ENCODE measurements at places on chromosomes 1 and 21.
A peak's percentile ranks its signal among the peaks of the same experiment; 100 is the strongest.

DNA sequence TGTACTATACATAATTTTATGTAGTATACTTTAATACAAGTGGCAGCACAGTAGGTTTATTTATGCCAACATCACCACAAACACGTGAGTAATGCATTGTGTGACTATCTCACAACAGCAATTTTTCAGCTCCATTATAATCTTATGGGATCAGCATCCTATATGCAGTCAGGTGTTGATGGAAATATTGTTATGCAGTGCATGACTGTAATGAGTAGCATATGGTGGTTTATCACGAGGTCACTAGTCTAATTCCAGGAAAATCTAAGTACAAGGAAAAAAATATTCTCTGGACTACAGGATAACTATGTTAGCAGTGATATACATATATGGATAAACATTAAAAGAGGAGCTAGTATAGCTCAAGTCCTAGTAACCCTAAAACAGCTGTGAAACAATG lies 69.0 kb downstream of the ATP1B1 start:
- DNase-seq, result no peak

DNA sequence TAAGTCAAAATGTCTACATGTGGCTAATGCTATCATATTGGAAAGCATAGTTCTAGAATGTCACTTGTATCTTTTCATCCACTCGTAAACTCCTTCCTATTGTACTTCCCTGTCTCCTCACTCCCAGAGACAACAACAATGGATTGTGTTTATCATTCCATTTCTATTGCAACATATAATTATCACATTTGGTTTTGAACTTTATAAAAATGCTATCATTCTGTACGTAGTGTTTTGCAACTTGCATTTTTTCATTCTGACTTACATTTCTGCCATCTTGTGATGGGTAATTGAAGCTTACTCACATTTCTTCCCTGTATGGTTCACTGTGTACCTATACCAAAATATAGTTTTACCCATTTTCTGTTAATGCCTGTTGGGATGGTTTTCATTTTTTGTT lies 14.5 kb upstream of the CSF3R start:
- DNase-seq, result no peak

GRCh38 chr1:239260842-239261241 lies 125.5 kb upstream of the CHRM3 start:
- DNase-seq, result no peak

GRCh38 chr1:108679586-108680213 lies 12.4 kb upstream of the PRPF38B start:
- no peak for DNase-seq

DNA sequence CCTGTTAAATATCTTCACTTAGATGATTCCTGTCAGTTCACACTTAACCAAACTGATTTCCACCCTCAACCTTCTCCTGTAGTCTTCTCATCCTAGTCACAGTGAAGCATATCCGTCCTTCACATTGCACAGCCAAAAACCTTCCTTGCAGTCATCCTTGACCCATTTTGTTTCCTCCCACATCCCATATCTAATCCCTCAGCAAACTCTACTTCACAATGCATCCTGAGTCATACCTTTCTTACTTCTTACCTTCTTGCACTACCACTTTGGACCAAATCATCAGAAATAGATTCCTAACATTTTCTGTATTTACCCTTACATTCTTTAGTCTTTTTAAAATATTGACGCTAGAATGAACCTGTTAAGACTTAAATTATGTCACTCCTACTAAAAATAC lies 86.9 kb downstream of the OLFML2B start:
- no peak for DNase-seq

DNA sequence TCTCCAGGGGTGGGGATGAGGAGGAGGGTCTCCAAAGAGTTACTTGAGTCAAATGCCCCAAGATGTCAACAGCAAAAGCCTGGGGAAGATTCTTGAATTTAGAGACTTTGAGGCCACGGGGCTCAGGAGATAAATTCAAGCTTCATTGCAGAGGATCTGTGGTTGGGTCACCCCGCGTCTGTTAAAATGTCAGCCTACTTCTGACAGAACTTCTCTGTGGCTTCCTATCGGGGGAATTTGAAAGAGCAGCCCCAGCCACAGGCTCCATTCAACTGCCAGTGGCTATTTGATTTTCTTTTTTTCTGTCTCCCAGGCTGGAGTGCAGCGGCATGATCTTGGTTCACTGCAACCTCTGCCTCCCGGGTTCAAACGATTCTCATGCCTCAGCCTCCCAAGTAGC lies 62.5 kb upstream of the EFHD2 start:
- DNase-seq, result no peak

DNA sequence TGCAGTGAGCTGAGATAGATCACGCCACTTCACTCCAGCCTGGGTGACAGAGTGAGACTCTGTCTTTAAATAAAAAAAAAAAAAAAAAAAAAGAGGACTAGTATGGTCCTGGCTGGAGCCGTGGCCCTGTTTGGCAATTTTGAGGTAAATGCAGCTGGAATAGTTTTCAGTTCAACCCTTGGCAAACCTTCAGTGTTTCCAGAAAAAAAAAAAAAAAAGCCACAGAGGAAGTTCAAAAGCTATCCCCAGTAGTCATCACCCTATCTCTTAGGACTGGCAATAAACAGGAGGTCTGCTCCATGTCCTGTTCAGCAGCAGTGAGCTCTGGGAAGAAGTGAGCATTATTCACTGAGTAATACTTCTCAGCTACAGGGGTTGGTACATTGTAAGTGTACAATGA lies 56.8 kb upstream of the ERRFI1 start:
- no peak for DNase-seq

- no peak for DNase-seq
Measured at GRCh38 chr1:234908571-234908970, 220.1 kb downstream of the TOMM20 start.

DNA sequence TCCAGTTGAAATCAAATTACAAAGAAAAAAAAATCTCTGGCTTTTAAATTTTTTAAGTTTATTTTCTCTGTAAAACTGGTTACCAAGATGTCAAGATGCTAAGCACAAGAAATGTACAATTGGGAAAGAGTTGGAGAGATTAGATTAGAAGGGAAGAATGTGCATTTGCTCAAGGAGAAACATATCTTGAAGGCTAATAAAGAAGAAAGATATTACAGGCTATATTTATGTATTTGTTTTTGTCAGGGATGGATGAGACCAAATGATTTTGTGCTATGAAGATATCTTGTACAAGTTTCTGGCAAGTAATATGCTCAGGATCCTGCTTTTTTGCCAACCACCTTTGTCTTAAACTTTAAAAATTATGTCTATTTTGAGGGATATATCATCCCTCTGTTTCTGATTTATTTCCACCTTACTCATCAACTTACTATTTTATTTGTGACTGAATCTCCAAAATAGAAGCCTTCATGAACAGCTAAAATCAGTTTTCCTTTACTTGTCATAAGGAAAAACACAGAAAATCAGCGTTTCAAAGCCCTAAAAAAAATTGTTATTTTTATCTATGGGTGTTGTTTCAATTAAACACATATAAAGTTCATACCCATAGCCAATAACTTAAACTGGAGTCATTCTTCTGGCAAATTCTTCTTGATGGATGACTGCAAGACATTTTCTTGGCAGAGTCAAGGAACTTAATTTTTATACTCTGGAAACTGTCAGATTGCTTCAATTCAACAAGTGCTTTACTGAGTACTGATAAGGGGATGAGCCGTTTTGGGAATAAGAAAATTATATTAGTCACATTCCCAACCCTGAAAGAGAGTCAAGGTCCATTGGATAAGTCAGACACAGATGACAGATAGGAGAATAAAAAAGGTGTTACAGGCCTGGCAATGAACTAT lies 141.8 kb downstream of the CTH start:
- no peak for DNase-seq

- no peak for DNase-seq
Measured at GRCh38 chr1:169931795-169932231, 38.1 kb upstream of the SCYL3 start.

- no peak for DNase-seq
Measured at GRCh38 chr1:170568197-170568596, 36.2 kb downstream of the GORAB start.

DNA sequence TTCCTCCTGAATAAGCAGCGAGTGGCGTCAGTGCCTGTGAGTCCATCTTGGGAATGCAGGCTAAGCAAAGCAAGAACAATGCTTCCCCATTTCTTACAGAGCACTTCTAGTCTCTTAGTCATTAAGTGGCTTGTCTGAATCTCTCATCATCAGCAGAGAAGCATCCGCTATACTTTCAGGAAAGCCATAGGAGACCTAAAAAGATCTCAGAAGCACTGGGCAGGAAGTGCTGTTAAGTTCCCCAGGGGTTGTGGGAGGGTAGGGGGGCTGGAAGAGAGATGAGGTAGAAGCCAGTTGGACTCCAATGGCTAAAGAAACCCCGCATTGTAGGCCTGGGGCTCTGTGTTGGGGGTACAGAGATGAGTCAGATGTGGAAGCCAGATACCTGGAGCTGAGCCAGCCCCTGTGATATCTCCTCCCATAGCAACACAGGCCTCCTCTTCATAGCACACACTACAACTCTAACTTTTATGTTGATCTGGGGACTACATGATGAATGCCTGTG lies 44.9 kb downstream of the SYT6 start:
- no peak for DNase-seq

DNA sequence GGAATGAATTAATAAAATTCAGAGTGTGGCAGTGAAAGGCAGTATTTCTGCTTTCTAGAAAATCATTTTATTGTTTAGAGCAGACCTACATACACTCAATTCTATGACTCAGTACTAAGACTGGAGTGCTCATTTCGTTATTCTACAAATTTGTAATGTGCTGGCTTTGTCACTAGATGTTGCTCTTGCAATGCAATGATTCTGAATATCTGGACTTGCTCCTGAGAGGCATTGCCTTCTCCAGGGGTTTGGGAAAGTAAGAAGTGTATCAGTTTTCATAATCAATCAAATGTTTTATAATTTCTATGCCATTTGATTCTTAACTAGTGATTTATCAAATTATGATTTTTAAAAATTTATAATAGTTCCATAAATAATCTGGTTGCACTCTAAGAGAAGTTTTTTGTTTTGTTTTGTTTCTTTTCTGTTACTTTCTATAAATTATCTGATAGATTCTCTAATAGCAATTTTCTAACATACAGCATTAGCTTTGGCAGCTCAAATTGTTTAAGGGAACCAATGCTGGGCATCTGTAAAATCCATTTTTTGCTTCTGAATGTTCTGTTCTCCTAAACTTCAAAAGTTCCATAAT lies 280.5 kb upstream of the SGIP1 start:
- no peak for DNase-seq

DNA sequence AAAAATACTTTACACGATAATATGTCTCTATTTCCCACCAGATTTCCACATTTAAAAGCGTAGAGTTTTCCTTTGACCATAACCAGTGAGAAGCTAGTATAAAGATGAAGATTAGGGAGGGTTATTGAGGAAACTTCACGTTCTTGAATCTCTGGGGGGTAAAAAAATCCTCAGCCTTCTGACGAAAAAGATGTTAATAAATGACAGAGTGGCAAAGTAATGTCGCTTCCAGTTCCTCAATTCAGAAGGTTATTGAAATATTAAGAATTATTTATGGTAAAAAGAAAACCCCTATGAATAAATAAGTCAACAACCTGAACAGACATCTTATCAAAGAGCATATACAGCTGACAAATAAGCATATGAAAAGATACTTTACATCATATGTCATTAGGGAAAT lies 241.0 kb downstream of the GPATCH2 start:
- no peak for DNase-seq

DNA sequence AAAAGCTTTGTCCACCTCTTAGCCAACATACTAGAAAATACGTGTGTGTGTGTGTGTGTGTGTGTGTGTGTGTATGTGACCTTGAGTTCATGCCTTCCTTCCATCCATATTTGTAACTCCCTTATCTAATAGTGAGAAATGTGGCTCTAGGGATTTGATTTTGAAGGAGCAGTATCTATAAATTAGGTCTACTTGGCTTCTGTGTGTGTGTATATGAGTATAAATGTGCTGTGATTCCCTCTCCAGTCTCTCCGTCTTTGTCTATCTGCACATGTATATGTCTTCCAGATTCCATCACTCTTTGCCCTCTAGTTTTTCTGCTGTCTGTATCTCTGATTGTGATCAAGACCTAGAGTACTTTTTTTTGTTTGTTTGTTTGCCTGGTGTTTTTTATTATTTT lies 11.9 kb upstream of the NBL1 start:
- DNase-seq, result no peak

- peak; percentile 43 for DNase-seq
Measured at GRCh38 chr1:28580722-28581530, 11.1 kb upstream of the RAB42 start.

GRCh38 chr1:51519048-51519864 lies at the start of gene EPS15:
Gene EPS15, minus strand, starts transcription at chr1:51519266. Its CDS starts 35 bp downstream, at chr1:51519231.
- DNase-seq, result peak; percentile 68

DNA sequence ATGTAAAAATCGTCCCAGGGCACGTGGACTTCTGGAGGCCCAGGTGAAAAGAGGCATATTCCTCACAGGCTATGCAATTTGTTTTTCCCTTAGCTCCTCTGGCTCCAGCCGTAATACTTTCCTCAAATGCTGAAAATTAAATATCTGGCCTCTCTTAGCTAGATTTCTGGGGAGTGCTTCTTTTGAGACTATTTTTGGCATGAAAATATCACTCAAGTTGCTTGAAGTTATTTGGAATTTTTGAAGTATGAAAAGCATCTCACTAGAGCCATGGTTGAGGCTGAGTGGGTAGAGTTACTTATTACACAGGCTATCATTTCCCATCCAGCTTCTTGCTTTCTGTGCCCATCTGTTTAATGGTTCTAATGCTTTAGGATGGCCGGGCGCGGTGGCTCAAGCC lies 59.7 kb downstream of the MYOM3 start:
- no peak for DNase-seq

DNA sequence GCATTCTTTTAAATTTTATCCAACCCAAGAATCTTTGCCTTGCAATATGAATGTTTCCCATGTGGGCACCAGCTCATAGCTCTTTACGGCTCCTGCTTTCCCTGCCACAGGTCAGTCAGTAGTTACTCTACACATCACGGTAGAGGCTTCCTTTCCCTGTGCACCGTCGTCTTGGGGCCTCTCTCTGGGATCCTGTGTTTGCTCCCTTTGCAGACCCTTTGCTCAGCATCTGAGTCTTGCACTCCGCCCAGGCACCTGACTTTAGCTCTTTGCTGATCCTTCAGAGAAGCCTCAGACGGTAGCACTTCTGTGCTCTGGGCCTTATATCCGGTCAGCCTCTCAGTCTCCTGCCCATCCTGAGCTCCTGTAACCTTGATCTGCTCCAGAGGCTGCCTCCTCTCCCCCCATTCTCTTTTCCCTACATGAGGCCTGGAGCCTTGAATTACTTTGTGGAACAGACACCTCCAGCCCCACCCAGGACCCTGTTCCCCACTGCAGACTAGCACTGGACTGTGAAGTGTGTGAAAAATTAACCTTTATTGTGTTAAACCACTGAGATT lies 183.5 kb upstream of the HMGB4 start:
- DNase-seq, result no peak

DNA sequence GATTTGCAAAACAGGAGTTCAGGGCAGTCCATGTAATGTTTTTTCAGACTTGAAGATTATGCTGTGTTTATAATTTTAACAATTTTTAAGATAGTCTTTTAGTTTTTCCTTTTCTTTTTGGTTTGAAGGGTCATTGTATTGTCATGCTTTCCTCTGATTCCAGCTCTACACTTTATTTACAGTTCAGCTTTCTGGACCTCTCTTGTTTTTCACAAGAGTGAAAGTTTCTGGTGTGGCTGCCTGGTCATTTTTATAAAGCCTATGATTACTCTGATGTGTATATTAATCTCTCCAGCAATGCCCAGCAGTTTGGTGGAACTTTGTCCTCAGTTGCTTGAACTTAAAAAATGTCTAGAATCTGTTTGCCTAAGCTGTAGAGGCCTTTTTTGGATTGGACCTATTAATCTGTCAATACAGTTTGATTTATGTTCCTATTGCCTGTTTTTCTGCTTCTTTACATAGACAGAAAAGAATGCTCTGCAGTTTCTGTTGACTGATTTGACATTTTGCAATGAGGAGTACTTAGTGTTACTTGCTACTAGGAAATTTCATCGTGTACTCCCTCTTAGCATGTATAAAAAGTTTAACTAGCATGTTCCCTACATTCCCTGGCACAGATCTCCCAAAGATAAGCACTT lies 52.2 kb downstream of the XCL2 start:
- no peak for DNase-seq
